ENCODE measurements at places on chromosomes 2 and 18.

DNA sequence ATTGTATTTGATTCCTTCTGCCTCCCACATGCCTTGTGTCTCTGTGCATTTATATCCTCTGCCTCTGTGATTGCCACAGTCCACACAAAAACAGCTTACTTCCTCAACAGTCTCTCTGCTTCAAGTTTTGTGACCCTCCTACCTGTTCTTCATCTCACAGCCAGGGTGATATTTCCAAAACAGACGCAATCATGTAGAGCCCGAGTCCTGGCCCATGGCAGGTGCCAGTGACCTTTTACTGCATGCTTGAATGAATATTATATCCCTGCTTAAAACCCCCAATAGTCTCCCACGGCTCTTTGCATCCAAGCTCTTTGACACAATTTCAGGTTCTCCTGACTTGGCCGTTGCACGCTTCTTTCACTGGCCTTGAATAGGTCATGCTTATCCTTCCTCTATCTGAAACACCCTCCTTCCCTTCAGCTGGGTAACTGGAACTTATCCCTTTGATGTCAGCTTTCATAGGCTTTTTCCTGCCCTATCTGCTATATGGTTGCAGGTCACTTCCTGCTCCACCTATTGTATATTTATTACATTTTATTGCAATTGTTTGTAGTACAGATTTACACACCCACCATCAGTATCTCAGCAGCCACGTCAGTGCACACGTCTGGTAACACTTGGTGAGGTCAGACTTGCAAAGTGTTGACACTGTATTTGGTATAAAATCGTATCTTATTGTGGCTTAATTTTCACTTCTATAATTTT lies 29.7 kb upstream of the IL1B start:
- DNase-seq = no peak

GRCh38 chr2:70615222-70615621 lies 61.6 kb upstream of the TGFA start:
- no peak for DNase-seq

GRCh38 chr2:138486363-138487198 lies 15.0 kb upstream of the SPOPL start:
- no peak for DNase-seq

DNA sequence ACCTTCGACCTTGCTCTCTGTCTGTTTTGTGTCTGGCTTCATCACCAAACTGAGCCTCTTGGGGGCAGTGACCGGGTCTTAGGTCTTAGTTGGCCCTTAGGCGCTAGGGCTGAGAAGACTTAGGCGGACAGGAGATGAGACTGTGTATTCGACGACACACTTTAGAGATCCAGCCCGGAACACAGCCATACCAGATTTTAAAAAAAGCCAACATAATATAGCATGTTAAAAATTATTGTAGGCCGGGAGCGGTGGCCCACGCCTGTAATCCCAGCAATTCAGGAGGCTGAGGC lies 9.5 kb upstream of the PROC start:
- no peak for DNase-seq

- no peak for DNase-seq
Measured at GRCh38 chr18:28468901-28469300, 292.0 kb upstream of the CDH2 start.

DNA sequence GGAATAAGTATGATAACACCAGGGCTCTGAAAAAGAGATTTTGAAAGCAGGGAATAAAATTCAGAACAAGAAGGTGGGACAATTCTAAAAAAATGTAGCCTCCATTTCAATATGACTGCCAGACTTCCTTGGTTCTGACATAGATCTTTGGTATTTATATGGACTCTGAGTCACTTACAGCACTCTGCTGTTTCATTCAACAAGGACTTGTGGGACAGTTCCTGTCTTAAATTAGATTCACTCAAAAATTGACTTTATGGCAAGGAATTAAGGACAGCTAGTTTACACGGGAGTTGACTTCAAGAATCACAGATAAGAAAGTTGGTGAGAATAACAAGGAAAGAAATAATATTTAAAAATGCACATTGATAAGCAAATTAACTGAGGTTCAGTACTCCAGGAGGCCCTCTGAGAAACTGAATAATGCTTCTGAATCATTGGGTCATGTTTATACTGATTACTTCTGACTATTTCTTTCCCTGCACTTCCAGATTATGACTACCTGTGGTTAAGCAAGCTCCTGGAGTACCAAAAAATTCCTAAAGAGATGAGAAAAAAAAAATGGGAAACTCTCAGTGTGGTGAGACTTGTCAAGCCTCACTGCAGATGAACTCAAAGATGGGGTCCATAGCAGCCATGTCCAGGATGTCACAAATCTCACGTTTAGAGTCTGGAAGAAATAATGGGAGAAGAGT lies 828.3 kb upstream of the PIK3C3 start:
- no peak for DNase-seq

DNA sequence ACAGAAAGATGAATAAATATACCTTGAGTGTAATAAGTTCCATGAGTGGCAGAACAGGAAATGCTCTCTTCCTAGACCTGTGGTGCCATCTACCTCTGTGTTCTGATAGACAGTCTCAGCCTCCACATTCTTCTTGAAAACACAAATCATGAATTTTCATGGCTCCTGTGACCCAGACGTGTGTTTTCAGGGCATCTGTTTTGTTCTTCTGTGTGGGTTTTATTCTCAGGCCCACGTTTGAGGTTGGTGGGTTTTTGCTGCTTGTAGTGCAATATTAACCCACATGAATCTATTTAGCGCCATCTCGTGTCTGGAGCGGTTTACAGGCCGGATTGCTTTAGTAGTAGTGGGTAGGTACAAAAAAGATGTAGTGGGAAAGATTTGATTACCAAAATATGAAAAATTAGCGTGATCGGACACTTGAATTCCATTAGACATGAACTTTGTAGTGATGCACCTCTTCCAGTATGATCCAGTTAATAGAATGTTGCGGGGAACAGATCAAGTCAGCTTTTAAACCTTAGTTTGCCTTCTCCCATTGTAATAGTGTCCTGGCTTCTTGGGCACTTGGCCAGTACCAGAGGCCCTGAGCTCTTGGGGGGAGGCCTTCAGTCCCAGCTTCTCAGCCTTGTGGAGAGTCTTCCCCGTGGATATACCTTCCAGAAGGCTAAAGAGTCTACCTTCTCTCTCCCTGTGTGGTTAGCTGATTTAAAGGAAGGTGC lies 256.5 kb downstream of the TPGS2 start:
- DNase-seq = peak; percentile 4

- DNase-seq = no peak
Measured at GRCh38 chr18:23992089-23992940, 22.2 kb upstream of the TTC39C start.

DNA sequence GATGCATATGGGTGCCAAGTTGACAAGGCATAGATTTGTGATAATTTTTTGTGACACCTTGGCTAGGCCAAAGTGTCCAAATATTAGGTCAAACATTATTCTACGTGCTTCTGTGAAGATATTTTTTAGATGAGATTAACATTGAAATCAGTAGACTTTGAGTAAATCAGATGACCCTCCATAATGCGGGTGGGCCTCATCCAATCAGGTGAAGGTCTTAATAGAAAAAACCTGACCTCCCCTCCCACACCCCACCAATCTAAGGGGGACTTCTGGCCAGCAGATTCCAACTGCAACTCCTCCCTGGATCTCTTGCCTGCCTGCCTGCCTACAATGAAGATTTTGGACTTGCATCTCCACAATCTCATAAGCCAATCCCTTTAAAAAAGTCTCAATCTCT lies 118.8 kb upstream of the LMAN1 start:
- no peak for DNase-seq

- DNase-seq = no peak
Measured at GRCh38 chr2:133130548-133131246, 437.6 kb downstream of the NCKAP5 start.

GRCh38 chr2:45710468-45710867 lies 59.0 kb downstream of the PRKCE start:
- no peak for DNase-seq

Measured in activated T-cell treated with anti-CD3 and anti-CD28 coated beads for 48 hours (primary cell).